ENCODE measurements at places on chromosomes 12 and 14.

DNA sequence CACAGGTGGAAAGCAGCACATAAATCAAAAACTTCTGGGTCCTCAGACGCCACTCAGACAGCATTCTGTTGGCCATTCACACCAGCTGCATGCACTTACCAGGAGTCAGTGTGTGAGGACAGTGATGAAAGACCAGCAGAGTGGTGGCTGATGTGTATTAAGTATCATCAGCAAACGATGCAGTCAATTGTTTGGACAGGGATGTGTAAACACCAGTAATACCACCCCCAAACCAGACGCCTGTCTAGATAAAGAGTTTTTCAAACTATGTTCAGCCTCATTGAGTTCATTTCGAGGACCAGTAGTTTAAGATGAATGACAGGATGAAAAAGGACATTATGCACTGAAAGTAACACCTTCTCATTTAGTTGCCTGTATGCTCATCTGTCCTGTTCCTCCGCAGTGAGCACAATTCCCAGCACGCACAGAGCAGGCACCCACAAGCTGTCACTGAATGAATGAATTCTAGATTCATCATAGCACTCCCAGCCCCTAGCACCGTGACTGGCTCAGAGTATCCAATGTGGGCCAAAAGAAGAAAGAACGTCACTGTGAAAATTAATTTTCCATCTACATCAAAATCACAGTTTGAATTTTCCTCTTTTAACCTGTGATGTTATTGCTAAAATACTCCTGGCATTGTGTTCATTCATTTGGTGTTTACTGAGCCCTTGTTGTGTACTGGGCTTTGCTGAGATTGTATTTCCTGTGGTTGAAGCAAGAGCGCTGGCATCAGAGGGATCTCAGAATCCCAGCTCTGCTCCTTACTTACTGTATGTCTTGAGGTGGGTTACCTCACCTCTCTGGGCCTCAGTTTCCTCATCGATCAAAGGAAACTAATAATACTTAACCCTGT is 124.8 kb upstream of the NOS1 start:
- DNase-seq, result no peak

- no peak for DNase-seq
Measured at GRCh38 chr14:87349921-87350320, 643.1 kb downstream of the GALC start.

DNA sequence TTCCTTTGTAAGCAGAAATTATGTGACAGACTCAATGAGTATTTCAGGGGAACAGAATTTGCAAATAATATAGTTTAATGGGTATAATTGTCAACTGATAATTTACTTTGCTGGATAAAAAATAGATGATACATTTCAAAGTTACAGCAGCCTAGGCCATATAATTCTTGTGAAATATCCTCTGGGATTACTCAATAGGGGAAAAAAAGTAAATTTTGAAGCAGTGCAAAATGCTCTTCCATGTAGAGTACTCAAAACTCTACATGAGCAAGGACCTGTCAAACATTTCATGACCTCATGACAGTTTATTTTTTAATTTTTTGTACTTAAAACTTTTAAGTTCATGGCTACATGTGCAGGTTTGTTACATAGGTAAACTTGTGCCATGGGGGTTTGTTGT is 163.3 kb downstream of the DACT1 start:
- no peak for DNase-seq

- no peak for DNase-seq
Measured at GRCh38 chr12:129788506-129789084, 115.2 kb downstream of the TMEM132D start.

- no peak for DNase-seq
Measured at GRCh38 chr14:68633131-68633991, 159.5 kb downstream of the ZFP36L1 start.

GRCh38 chr12:89992668-89993451 is 284.2 kb upstream of the ATP2B1 start:
- DNase-seq, result no peak

GRCh38 chr14:50312734-50313054 is 570 bp downstream of the DMAC2L start:
- no peak for DNase-seq

DNA sequence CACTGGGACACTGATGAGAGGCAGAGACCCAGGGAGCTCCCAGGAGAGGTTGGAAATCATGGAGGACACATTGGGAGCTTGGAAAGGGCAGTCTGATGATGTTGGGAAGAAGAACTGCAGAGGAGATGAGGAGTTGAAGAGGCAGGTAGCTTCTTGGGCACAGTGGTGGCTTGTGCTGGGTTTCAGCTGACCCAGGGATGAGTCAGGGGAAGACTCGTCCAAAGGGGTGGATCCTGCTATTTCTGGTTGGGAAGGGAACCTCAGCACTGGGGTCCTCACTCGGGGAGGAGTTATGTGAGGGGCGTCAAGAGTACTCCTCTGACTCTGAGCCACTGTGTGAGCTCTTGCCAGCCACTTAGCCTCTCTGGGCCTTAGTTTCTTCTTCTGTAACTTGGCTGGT is 11.5 kb downstream of the ADCY4 start:
- DNase-seq, result no peak

DNA sequence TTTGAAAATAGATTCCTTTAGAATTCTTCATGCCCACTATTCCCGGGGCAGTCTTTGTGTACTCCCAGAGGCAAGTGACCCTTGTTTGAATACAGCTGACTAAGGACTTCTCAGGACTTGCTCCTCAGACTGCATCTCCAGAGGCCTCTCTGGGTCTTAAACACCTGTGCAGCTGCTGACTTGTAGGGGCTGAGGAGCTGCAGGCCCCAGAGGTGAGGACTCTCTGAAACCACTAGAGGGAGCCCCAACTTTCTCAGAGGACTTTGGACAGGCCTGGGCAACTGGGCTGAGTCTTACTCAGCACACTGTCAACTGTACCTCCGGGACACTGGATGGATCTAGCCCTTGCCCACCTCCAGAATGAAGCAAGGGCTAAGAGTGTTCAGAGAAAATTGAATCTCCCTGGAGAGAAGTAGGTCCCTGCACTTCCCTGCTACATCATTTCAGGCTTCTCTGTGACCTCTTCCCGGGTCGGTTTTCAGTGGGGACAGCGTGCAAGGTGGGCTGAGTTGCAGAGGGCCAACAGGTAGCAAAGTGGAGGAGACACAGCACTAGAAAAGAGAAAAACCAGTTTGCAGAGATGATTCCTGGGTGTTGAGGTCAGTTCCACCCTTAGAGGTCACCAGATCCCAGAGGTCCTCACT is 164.6 kb downstream of the TMEM117 start:
- peak; percentile 3 for DNase-seq

GRCh38 chr14:24789378-24789884 is 155.4 kb upstream of the GZMB start:
- DNase-seq, result no peak

Measured in stimulated activated naive CD4-positive, alpha-beta T cell (primary cell).